ENCODE measurements at places on chromosomes 1 and 21. TPM values are rescaled to one million over a fixed set of nuclear protein-coding genes. Genes with fewer than 3 reads are reported as not detected.

The SPRR4 gene
- not detected for polyA plus RNA-seq

- no peak for DNase-seq
- H3K4me1 ChIP-seq = no peaks in the 10 kb centered on the region
- no peaks in the 10 kb centered on the region for H3K27me3 ChIP-seq
These were observed 21.4 kb upstream of the FASLG start for GRCh38 chr1:172637522-172637921.

DNA sequence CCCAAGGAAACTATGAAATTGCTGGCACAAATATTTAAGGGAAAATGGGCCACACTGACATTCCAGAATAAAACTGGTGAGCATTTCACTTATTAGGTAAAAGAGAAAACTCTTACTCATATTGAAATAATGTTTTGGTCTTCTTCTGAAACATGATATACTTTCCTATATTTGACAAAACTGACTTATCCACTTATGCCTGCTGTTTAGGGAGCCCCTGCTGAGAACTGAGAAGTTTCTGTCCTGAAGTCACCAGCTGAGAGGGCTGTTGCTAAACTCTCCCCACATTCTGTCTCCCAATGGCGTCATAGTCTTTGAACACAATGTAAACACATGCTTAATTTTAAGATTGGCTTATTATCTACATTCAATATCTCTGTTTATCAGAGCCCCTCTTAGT, 46.8 kb upstream of the ZC3H11B start:
- no peak for DNase-seq
- H3K4me1 ChIP-seq = peaks cover 16% of the 10 kb centered on the region
- peaks cover 10% of the 10 kb centered on the region for H3K27me3 ChIP-seq
- no peaks in the 10 kb centered on the region for H3K36me3 ChIP-seq
- H3K27ac ChIP-seq = no peak overlapping the region

The PRAMEF20 gene
- not detected for polyA plus RNA-seq

The CD101 gene
- polyA plus RNA-seq = 24.6 TPM

- H3K27me3 ChIP-seq = no peaks in the 10 kb centered on the region
- H3K4me3 ChIP-seq = no peak overlapping the region
- no peak for DNase-seq
- peaks cover 19% of the 10 kb centered on the region for H3K4me1 ChIP-seq
These were observed 43.4 kb upstream of the SLC19A2 start for GRCh38 chr1:169529068-169529642.

GRCh38 chr1:208791456-208791855, 547.3 kb upstream of the PLXNA2 start:
- H3K36me3 ChIP-seq = no peaks in the 10 kb centered on the region
- H3K27ac ChIP-seq = no peak overlapping the region
- no peaks in the 10 kb centered on the region for H3K27me3 ChIP-seq
- H3K4me1 ChIP-seq = no peaks in the 10 kb centered on the region

The AMPD1 gene
- not detected for polyA plus RNA-seq

DNA sequence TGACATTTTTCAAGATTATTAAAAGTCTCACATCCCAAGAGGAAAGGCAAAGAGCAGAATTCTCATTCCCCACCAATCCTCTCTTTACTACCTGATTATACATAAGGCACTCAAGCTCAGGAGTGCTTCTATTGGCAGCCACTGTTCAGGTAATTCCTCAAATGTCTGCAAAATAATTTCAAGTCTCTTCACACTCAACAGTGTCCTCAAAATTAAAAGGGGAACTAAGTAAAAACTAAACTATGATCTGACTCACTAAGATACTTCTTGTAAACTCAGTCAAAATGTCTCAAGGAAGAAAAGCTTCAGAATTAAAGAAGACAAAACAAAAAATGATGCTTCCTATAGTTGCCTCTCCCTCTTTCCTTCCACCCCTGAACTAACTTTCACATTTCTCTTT, 135.6 kb downstream of the GPATCH2 start:
- H3K4me1 ChIP-seq = no peaks in the 10 kb centered on the region
- H3K4me3 ChIP-seq = no peak overlapping the region
- DNase-seq = no peak
- H3K36me3 ChIP-seq = no peaks in the 10 kb centered on the region
- H3K27me3 ChIP-seq = no peaks in the 10 kb centered on the region

DNA sequence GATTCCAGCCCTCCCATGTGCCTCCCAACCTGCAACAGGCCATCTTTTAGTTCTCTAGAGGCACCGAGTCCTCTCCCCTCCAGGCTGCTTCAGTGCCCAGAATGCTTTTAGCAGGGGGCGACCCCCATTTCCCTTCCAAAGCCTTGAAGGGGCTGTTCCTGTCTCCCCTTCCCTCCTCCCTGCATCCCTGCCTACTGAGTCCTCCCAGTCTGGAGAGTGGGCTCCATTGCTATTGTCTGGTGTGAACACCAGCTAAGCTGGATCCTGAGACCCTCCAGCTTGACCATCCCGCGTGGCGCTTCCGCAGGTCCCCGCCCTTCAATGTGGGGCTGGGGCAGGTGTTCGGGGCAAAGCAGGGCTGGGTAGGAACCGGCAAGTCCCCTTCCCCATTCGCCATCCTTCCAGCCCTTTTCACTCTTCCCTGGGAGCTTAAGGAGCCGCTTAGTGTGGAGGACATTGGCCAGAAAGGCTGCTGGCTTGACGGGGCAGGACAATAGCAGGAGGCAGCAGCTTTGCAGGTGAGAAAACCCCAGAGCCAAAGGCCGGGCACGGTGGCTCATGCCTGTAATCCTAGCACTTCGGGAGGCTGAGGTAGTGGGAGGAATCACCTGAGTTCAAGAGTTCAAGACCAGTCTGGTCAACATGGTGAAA, 32.2 kb downstream of the PADI6 start:
- H3K27ac ChIP-seq = no peak overlapping the region
- H3K4me3 ChIP-seq = no peak overlapping the region
- H3K36me3 ChIP-seq = peaks cover 26% of the 10 kb centered on the region
- no peaks in the 10 kb centered on the region for H3K27me3 ChIP-seq

DNA sequence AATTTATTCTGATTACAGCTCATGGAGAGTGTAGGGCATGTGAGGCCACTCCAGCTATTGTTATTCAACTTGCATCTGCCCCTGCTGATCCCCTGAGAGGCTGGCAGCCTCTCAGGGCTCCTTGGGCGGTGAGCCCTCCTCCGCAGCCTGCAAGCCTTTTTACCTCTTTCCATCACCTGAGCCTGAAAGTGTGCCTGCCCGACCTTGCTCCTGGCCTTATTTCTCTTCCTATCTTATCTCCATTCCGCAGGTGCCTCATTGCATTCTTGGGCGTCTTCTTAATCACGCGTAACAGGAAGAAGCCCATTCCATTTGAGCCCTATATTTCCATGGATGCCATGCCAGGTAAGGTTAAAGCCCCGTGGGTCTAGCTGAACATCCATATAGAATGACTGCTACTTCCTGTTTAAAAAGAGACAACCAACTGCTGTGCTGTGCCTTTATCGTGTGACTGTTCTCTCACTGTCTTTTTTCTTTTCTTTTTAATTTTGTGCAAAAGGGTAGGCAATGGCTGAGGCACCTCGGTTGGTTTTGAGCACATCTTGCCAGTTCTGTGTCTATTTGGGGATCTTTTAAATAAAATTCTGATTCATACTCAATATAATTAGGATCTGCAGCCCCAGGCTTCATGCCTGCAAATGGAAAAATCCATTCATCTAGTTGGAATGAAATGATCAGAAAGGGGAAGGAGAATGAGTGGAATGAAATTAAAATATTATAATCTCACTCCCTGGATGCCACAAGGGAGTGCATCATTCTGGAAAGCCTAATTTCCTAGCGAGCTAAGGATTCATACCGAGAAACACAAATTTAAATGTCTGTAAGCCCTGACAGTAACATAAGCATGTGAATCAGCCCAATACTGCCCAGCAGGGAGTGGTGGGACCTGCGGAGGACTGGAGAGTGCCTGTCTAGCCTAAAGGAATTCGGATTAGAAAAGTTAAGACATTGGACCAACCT, 38.6 kb upstream of the RCAN3 start:
- H3K27me3 ChIP-seq = no peaks in the 10 kb centered on the region
- DNase-seq = no peak
- no peak overlapping the region for H3K27ac ChIP-seq
- H3K4me3 ChIP-seq = no peak overlapping the region
- H3K4me1 ChIP-seq = peaks cover 26% of the 10 kb centered on the region

The HMGCS2 gene
- not detected for polyA plus RNA-seq

- DNase-seq = peak; percentile 54
- H3K4me1 ChIP-seq = peaks cover 29% of the 10 kb centered on the region
- H3K27me3 ChIP-seq = no peaks in the 10 kb centered on the region
- H3K36me3 ChIP-seq = no peaks in the 10 kb centered on the region
- peak overlapping the region; percentile 38 for H3K4me3 ChIP-seq
These were observed 291.2 kb downstream of the PTPRC start for GRCh38 chr1:198929961-198930599.

GRCh38 chr1:18701183-18701582, 70.5 kb downstream of the PAX7 start:
- H3K27ac ChIP-seq = no peak overlapping the region
- no peaks in the 10 kb centered on the region for H3K4me1 ChIP-seq
- H3K27me3 ChIP-seq = peaks cover 14% of the 10 kb centered on the region
- DNase-seq = no peak
- no peaks in the 10 kb centered on the region for H3K36me3 ChIP-seq

The KCNJ9 gene
- not detected for polyA plus RNA-seq

The NOS1AP gene
- polyA plus RNA-seq = not detected

DNA sequence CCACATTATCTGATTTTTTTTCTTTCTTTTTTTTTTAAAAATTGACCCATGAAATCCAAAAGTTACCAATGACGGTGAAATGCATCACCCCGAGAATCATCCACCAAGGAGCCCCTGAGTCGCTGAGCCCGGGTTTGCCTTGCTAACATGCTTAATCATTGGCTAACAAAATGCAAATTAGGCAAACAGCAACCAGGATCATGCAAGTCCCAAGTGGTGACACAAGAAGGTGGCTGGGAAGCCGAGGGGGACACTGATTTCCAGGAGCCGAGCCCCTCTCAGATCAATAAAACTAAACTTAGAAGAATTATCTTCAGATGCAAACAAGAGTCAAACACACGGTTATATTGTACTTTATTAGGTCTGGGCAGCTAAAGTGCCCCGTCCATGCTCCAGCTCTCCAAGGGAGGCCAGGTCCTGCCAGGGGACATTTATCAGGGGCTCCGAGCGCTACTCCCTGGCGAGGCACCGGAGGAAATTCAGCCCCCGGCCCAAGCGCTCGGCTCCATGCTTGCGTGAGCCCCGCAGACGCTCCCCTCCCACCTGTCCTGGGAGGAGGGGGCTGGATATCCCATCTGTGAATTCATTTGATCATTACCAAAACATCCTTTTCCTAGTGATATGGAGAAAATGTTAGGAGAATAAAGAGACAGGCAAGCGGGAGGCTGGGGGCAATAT, 154.1 kb downstream of the NPHP4 start:
- no peak overlapping the region for H3K27ac ChIP-seq
- no peaks in the 10 kb centered on the region for H3K27me3 ChIP-seq
- H3K36me3 ChIP-seq = no peaks in the 10 kb centered on the region
- H3K4me1 ChIP-seq = no peaks in the 10 kb centered on the region

GRCh38 chr1:79982211-79982610, 975.7 kb upstream of the ADGRL4 start:
- no peaks in the 10 kb centered on the region for H3K27me3 ChIP-seq
- no peaks in the 10 kb centered on the region for H3K4me1 ChIP-seq
- H3K36me3 ChIP-seq = no peaks in the 10 kb centered on the region
- no peak overlapping the region for H3K27ac ChIP-seq
- no peak overlapping the region for H3K4me3 ChIP-seq

GRCh38 chr1:31483012-31483946, 70.3 kb downstream of the SERINC2 start:
- H3K36me3 ChIP-seq = no peaks in the 10 kb centered on the region
- peak overlapping the region; percentile 81 for H3K27ac ChIP-seq

DNA sequence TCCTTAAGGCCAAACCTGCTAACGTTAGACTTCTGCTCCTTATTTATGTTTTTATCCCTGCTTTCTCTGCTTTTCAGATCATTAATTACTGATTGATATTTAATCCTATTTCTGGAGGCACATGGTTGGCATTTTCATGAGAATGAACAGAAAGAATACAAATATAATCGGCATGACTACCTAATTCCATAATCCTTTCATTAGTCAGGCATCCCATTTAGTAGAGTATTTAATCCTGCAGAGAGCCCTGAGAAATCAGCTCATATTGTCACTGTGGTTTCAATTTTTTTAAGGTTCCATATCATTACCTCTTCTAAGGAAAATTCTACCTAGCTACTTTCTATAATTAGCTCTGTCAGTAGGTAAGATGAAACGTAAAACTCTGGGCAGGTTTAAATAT, 238.8 kb downstream of the NCAM2 start:
- H3K4me3 ChIP-seq = no peak overlapping the region
- H3K27ac ChIP-seq = no peak overlapping the region
- no peak for DNase-seq
- H3K4me1 ChIP-seq = no peaks in the 10 kb centered on the region
- H3K27me3 ChIP-seq = no peaks in the 10 kb centered on the region
- no peaks in the 10 kb centered on the region for H3K36me3 ChIP-seq

The AIRE gene
- polyA plus RNA-seq = not detected

DNA sequence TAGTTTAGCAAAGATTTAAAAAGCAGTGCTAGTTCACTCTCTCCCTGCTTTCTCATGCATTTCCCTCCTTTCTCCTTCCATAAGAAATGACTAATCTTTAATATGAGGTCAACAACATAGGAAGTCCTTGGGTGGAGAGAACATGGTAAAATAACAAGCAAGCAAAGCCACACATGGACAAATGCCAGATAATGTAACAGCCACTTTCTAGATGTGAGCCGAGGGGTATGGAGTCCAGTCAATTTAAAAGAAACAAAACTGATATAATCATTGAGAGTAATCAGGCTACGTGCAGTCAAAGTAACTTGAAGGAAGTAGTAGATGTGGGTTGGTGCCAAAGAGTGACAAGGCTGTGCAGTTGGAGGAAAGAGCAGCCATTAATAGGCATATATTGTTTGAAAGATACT, 69.6 kb downstream of the DUSP10 start:
- no peak overlapping the region for H3K27ac ChIP-seq
- no peaks in the 10 kb centered on the region for H3K27me3 ChIP-seq
- H3K4me3 ChIP-seq = no peak overlapping the region
- no peak for DNase-seq

- no peak overlapping the region for H3K27ac ChIP-seq
- peaks cover 3% of the 10 kb centered on the region for H3K27me3 ChIP-seq
- no peaks in the 10 kb centered on the region for H3K4me1 ChIP-seq
- DNase-seq = no peak
These were observed 96.6 kb upstream of the ETV3 start for GRCh38 chr1:157234705-157235273.

DNA sequence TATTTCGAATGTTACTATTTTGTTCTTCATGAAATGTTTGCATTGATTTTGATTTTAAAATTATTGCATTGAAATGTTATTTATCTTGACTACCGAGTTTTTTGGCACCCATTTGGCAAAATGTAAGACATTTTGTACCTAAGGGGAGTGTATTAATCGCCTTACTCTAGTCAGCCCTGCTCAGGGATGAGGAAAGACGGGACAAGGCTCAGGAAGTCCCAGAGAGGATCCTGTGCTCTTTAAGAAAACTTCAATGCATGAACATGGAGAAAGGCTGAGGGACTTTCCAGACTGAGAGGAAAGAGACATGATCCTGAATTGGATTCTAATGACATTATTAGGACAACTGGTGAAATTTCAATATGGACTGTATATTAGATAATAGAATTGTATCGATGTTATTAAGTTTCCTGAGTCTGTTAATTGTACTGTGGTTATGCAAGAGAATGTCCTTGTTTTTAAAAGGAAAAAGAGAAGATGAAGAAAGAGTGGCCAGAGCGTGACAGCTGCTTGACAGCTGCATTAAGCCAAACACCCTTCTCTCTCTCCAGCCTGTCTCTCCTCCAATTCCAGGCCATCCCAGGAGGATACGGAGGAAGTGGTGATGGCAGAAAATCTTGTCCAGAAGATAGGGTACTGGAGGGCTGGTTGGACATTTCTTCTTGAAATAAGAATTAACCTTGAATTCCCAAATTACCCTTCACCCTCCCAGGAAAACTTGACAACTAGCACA, 66.0 kb downstream of the PLEKHA6 start:
- H3K27me3 ChIP-seq = no peaks in the 10 kb centered on the region
- H3K36me3 ChIP-seq = no peaks in the 10 kb centered on the region
- no peak overlapping the region for H3K4me3 ChIP-seq
- no peak overlapping the region for H3K27ac ChIP-seq
- DNase-seq = no peak
- H3K4me1 ChIP-seq = peaks cover 4% of the 10 kb centered on the region

Measured in CD14-positive monocyte (primary cell).